ENCODE measurements at places on chromosomes 5 and 9.
A peak's percentile ranks its signal among the peaks of the same experiment; 100 is the strongest.

- no peak for DNase-seq
These were observed 31.8 kb upstream of the NEK6 start for GRCh38 chr9:124225945-124226344.

- DNase-seq = no peak
These were observed 589 bp downstream of the CKS2 start for GRCh38 chr9:89311346-89312221.

DNA sequence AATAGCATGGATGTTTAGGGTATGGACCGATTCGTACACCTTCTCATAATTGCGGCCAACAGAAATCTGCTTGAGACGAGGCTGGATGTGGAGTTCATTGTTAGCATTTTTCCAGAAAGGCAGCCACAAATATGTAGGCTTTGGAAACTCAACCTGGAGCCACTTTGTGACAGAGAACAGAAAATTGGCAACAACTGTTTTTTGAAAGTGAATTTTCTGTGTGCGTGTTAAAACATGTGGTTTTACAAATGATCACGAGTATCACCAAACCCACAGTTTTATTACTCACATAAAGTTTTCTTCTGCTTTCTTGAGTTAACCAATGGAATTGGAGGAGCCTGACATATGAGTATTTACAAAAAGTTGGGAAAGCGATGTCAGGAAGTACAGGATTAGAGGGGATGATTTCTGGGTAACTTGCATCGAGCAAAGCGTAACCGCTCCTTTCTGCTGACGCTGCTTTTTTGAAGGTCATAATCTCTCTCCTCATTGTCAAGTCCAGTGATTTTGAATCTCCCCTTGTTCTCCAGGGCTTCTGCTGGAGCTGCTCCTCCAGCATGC, 138.5 kb upstream of the TAF11L2 start:
- DNase-seq = no peak

DNA sequence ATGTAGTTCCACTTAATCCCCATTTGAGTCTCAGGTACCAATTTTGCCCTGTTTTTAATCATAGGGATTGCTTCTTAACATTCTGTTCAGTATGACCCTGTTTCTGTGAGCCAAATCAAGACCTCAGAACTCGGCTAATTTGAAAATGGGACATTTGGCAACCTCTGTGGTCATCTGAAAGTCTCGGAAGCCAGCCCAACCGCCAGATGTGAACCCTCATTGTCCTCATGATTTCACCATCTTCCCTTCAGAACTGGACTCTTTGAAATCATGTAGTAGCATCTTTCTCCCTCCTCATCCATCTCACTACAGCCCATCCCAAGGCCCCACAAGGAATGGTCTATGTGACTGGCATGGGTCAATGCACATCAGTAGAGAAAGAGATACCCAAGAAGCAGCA, 88.9 kb downstream of the S1PR3 start:
- no peak for DNase-seq

DNA sequence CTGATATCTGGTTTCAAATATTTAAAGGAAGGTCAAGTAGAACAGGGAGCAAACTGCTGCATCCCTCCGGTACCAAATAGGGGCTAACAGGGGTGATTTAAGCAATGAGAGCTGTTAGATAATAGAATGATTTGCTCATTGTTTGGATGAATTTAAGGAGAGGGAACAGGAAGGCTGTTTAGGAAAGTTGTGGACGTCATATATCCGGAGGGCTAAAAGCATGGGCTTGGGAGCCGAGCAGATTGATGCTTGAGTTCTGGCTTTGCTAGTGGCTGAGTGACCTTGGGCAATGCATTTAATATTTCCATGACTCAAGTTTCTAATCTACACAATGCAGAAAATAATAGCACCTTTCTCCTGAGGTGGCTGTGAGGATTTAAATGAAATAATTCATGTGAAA, 85.4 kb upstream of the RPS23 start:
- DNase-seq = no peak

DNA sequence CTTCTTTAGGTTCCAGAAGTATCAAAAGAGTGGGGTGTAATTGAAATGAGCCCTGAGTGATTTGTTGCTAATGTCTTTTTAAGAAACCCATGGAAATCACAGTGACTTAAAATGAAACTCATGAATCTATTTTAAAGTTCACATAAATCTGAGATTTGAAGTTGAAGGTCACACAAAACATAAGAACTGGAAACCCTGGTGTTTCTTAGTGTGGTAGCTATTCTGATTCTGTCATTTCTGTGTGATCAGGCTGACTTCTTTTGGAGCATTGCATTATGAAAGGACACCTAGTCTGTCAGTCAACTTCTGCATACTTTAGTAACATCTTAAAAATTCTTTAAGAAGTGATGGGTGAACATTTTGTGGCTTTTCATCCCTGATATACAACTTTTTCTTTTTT, 448.8 kb downstream of the TLE4 start:
- no peak for DNase-seq

DNA sequence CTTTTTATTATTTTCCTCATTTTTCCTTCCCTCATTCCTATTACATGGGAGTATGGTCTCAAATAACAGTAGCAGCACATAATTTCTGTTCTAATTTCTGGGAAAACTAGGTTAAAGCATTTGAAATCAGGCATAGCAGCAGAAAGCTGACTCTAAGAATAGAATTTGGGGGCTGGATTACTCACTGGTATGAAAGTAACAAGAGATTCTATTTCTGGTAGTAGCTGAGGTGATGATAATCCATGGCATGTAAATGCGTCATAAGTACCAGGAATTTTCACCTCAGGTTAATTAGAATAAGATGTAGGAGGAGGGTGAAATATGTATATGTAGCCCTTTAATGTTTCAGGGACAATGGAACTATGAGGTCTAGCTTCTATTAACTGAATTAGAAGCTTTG, 662.0 kb downstream of the PTPRD start:
- DNase-seq = no peak

DNA sequence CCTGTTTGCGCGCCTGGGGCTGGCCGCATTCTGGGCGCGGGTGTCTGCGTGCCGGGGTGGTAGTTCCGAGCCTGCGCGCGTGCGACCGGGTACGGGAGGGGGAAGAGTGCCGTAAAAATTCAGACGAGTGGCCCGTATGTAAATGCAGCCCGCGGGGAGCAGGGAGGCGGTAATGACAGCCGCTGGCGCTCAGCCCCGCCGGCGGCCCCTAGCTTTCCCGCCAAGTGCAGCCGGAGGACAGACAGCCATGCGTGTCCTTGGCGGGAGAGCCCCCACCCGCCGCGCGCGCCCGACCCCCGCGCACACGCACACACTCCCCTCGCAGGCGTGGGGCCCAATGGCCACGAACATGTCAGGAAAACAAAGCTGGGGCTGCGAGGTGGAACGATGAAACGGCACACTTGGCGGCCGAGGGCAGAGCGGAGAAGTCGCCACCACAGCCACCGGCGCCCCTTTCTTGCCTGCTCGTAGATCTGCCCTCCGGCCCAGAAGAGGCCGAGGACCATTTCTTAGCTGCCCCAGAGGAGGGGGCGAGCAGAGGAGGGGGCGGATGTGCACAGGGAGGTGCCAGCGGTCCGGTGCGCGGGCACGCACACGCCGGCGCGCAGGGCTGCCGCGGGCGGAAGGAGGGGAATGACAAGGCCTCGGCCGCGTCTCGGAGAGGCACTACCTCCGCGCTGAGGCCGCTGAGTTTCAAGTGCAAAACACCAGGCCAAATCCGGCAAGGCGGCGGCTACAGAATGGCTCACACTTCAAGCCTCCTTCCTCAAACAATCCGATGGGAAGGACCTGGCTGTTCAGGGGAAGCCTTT, 208.4 kb downstream of the MEF2C start:
- no peak for DNase-seq

- DNase-seq = no peak
These were observed 43.9 kb downstream of the MCCC2 start for GRCh38 chr5:71631070-71631469.

- DNase-seq = no peak
These were observed 57.7 kb downstream of the PDE6A start for GRCh38 chr5:149886692-149887470.

DNA sequence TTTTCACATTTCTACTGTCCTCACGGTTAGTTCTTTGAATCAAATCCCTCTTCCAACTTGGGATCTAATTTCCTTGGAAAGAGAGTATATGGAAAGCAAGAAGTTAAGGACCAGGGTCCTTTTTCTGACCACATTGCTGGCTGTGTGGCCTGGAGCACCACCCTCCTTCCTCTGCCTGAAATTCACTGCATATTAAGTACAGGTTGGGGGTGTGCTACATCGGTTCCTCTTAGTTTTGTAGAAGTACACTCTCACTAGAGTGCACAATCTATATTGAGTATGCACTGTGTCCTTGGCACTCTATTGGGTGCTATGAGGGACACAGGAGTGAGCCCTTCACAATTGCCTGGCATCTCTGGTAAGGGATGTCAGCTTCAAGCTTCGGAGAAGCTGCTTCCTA, 53.8 kb upstream of the KLF9 start:
- DNase-seq = no peak

GRCh38 chr5:1497795-1498622, 25.8 kb downstream of the LPCAT1 start:
- DNase-seq = no peak

DNA sequence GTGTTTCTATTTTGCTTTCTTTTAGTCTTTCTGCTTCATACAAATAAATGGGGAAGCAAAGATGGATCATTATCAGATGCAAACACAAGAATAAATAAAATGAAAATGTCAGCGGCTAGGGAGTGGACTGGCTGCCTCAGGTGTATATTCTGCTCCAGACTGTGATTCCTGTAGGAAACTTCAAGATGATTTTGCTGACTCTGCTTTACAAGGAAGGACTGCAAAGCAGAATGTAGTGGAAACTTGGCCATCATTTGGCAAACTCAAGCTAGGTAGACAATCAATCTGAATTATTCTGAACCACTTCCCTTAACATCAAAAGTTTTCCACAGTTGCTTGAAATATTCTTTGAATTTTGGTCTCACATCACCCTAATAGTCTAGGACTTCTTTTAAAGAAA, 38.1 kb upstream of the NREP start:
- DNase-seq = no peak

DNA sequence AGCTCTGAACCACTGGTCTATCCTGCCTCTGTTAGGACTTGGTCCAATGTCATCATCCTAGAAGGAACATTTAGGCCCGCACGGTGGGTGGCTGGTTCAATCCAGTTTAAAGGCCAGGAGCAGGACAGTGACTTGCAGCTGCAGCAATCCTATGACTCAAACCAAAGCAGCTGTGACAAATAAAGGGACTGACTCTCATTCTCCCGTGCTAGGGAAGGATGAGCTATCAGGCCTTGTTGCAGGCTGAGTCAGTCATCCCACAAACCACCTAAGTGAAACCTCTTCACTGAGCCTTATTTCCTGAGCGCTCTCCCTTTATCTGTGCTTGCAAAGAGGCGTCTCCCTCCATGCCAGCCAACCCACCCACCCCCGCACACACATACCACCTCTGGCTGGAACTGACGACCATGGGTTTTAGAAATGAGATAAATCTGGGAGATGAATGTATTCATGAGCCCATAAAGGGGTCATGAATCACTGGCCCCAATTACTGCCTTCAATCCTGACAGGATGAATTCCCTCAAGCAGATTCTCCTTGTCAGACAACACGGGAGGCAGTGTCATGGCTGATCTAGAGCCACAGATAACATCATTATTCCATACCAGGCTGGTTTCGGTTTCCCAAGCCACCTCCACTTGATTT, 93.4 kb downstream of the KCNIP1 start:
- DNase-seq = peak; percentile 45

- no peak for DNase-seq
These were observed 72.3 kb upstream of the NIPAL4 start for GRCh38 chr5:157387683-157388093.

DNA sequence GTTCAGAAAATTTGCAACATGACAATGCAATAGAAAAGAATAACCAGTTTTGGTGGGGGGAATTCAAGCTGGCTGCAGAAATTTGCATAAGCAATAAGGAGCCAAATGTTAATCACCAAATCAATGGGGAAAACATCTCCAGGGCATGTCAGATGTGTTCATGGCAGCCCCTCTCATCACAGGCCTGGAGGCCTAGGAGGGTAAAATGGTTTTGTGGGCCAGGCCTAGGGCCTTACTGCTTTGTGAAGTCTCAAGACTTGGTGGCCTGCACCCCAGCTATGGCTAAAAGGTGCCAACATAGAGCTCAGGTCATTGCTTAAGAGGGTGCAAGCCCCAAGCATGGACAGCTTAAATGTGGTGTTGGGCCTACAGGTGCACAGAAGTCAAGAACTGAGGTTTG, 29.7 kb upstream of the SLC36A1 start:
- DNase-seq = no peak

DNA sequence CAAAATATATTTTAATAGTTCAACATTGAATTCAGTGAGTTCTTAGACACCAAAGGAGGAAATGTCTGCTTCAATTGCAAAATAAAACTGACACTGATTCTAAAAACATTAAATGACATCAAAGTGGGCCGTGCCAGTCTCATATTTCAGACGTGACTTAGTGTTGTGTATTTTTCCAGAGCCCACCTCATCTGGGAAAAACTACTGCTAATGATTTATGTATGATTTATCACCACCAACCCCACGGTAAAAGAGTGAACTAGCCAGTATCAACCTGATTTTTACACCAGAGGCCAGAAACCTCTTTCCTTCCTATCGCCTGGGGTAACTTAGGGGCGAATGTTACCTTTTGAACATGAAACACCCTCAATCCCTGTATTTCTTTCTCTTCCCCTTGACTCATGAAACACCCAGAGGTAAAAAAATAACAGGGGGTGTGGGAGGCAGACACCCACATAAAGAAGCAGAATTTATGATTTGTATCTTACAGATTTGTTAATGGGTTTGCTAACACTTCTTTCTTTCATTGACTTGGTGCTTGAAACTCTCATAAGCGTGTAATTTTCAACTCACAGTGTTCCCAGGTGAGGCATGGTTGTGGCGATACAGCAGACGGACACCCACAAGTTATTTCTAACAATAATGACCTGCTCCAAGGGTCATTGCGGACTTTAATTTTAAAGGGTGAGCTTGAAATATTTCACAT, 56.4 kb upstream of the FANCC start:
- no peak for DNase-seq

GRCh38 chr5:37166197-37166596, 83.0 kb downstream of the CPLANE1 start:
- no peak for DNase-seq

DNA sequence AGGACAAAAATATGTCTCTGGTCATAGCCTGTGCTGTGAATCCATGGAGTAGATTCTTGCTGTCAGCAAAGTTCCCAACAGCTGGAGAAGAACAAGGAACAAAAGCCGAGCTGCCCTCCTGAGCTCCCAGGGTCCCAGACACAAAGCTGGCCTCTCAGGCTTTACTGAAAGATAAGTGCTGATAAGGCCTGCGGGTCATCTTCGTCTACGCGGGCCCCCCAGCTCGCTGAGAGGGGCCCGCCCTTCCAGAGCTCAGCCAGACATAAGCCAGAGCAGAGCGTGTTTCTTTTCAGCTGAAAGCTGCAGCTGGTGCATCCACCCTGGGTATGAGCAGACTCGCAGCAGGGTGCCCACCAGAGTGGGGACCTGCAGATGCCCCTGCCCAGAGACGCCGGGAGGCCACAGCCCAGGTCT, 84.7 kb downstream of the HSD17B3 start:
- DNase-seq = no peak

All from stimulated activated CD4-positive, alpha-beta T cell treated with anti-CD3 and anti-CD28 coated beads, Interleukin-15, amount 100 ng/mL, for 48 hours (primary cell).